Activated T-helper 2 cell treated with anti-CD3 and anti-CD28 coated beads, Interferon-gamma antibody, Interleukin-2, Interleukin-4, amounts not matched to agents 10 μg/mL and 5 μg/mL and 100 μg/mL, durations not matched to agents 14 hours and 24 hours and 36 hours (primary cell): ENCODE measurements at places on chromosomes 6 and 20.

- DNase-seq: no peak
These were observed 7.4 kb downstream of the POU3F2 start for GRCh38 chr6:98841621-98842341.

DNA sequence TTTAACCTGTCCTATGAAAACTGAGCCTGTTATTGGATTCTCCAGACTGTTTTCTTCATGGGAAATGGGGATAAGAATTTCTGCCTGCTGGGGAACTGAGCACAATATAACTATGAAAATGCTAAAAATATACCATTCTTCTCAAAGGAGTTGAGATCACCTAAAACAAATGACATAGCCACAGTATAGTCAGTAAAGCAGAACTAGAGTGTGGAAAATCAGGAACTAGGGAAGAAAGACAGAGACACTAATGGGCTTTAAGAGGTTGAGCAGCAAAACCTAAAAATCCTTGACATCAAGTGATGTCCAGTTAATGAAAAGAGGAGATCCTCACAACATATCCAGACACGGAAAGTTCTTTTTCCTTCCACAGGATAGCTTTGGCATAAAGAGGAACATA, 215.7 kb upstream of the CST7 start:
- no peak for DNase-seq

DNA sequence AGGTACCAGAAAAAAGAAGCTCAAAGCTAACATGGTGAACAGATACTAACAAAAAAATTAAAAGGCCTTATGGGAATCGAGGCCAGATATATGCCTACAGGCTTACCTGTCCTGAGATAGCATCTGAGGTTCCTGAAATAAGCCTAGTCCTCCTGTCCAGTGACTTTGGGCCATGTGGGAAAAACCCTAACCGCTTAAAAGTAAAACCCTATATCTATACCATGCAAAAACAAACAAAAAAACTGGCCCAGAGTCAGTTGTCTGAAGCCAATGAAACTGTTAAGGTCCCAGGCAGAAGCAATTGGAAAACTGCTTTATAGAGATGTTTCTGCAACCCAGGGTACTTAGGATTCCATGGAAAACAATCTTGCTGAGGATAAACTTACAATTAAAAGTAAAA, 122.9 kb downstream of the HIVEP1 start:
- DNase-seq: no peak

DNA sequence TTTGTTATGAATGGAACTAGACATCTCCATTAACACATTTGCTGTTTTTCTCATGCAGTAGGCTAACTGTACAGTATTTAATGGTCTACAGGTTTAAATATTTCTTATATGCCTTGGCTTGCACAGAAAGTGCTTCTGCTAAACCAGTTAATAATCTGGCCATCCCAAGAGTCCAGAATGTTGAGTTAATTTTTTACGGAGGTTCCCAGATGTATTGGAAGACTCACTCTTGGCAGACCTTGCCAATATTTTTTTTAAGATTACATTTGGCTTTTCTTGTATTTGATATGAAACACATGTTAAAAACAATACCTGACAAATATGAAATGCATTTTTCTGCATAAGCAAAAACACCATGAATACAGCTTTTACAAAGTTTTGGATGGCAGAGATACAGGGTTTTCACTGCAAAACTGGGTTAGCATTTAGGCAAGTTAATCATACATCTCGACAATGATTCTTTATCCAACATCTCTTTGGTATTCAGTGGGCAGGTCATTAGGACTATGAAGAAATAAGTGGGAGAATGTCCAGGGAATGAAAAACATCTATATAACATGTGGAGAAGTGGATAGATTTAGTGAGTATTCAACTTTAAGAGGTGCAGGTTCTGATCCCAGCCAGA, 94.0 kb downstream of the SGK1 start:
- no peak for DNase-seq

- DNase-seq: no peak
These were observed 4.1 kb downstream of the SLC23A2 start for GRCh38 chr20:4997222-4997621.

- peak; percentile 80 for DNase-seq
These were observed 36.2 kb downstream of the GNAS start for GRCh38 chr20:58888521-58889333.

DNA sequence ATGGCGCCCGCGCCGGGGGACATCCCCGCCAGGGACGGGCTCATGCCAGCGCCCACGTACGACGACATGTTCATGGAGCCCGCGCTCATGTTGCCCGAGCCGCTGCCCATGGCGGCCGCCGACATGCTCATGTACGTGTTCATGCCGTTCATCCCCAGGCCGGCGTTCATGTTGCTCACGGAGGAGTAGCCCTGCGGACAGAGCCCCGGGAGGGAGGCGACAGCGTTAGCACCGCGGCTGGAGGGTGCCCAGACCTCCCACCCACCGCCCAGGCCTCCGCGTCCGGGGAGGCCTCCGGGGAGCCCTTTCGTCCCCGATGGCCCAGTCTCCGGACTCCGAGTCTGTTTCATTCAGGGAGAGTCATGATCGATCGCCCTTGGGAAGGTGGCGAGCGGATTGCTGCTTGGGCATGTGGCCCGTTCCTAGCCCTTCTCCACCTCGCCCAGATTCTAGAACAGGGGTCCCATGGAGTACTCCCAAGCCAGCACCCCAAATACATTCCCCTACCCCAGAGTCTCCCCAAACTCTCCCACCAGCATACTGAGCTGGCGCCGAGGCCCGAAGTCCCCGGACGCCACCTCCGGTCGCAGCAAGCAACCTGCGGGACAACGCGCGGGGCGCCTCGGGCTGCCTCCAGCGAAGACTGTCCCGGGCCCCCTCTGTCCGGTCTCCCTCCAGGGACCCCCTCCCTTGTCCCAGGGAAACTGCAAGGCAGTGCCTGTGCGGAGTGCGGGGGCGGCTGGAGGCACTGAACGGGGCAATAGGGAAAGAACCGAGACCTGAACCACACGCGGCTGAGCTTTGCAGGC, 1.2 kb downstream of the FOXA2 start:
- no peak for DNase-seq

- no peak for DNase-seq
These were observed 68.0 kb downstream of the ESR1 start for GRCh38 chr6:151875524-151875923.

- no peak for DNase-seq
These were observed 3.4 kb downstream of the ADA start for GRCh38 chr20:44648068-44648467.

GRCh38 chr6:80143419-80143937, 37.0 kb downstream of the BCKDHB start:
- DNase-seq: no peak

GRCh38 chr20:45489083-45489531, 19.6 kb downstream of the WFDC2 start:
- no peak for DNase-seq

GRCh38 chr6:136525586-136526195, 24.5 kb downstream of the MAP7 start:
- no peak for DNase-seq

DNA sequence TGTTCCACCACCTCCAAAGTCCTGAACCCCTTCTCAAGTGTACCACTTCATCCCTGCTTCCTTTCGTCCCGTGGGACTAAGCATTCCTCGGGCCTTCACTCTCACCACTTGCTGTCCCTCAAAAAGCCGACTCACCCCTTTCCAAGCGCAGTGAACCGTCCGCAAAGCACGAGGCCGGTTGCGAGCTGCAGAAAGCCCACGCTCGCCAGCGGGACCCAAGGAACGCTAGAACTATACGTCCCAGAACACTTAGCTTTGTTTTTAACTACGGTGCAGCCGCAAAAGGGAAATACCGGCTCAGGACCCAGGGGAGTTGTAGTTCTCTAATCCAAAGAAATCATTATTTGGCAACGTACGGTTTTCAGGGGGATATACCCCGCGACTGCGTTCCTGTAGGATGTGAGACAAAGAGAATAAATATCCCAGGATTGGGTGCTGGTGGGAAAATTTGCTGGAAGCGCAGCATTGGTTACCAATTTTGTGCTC, 416 bp upstream of the POLR1H start:
- DNase-seq: no peak

DNA sequence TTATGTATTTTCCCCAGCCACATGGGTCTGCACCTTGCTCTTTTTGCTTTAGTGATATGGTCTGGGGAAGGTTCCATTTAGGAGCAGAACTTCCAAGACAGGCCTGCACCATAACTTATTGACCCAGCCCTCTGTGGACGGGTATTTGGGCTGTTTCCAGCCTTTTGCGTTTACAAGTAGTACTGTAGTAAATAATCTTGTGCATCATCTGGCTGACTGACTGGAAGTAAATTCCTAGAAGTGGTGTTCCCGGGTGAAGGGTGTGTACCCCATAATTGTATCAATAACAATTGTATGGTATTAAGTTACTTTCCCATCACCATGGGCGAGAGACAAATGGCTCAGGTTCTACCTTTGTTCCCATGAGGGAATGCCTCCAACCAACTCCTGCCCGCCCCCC, 31.6 kb downstream of the SPDEF start:
- no peak for DNase-seq

DNA sequence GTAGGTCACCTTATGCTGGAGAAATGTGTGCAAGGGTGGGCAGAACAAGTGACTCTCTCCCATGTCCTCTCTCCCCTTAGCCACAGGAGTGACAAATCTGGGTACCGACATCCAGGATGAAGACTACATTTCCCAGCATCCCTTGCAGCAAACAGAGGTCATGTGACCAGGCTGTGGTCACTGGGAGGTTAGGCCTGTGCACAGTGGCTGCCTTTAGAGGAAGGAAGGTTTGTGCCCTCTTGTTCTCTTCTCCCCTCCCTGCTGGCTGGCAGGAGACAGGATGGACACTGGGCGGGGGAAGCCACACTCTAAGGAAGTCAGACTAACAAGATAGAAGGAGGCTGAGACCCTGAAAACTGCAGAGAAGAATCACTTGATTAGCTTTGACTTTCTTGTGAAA, 360.2 kb downstream of the PREX1 start:
- DNase-seq: no peak

GRCh38 chr20:4090756-4091489, 75.6 kb upstream of the RNF24 start:
- no peak for DNase-seq

GRCh38 chr6:77324866-77325265, 138.4 kb downstream of the HTR1B start:
- no peak for DNase-seq

DNA sequence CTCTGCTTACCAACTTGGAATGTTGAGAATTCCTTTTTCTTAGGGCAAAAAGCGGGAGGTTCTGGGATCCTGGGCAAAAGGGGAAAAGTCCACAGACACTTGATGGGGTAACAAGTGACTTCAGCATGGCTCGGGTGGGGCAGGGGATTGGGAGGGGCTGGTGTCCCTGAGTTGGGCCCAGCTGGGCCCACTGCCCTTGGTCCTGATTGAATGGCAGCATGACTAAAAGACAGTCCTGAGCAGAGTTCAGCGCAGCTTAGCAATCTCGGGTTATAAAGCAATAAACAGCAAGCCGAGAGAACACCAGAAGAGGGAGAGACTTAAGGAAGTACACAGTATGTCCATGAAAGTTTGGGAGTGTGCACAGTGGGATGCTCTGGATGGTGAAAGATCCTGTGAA, 5.6 kb downstream of the PPP2R5D start:
- DNase-seq: no peak
